Upper lobe of right lung (tissue), 1 donor: ENCODE measurements at places on chromosomes 13 and 19. TPM values are rescaled to one million over a fixed set of nuclear protein-coding genes. Genes with fewer than 3 reads are reported as not detected.

Gene CLEC17A
- not detected for total RNA-seq

- no peaks in the 10 kb centered on the region for H3K36me3 ChIP-seq
- DNase-seq, result no peak
- H3K4me3 ChIP-seq, result no peak overlapping the region
These were observed 19.9 kb downstream of the IFNL3 start for GRCh38 chr19:39224910-39225309.

DNA sequence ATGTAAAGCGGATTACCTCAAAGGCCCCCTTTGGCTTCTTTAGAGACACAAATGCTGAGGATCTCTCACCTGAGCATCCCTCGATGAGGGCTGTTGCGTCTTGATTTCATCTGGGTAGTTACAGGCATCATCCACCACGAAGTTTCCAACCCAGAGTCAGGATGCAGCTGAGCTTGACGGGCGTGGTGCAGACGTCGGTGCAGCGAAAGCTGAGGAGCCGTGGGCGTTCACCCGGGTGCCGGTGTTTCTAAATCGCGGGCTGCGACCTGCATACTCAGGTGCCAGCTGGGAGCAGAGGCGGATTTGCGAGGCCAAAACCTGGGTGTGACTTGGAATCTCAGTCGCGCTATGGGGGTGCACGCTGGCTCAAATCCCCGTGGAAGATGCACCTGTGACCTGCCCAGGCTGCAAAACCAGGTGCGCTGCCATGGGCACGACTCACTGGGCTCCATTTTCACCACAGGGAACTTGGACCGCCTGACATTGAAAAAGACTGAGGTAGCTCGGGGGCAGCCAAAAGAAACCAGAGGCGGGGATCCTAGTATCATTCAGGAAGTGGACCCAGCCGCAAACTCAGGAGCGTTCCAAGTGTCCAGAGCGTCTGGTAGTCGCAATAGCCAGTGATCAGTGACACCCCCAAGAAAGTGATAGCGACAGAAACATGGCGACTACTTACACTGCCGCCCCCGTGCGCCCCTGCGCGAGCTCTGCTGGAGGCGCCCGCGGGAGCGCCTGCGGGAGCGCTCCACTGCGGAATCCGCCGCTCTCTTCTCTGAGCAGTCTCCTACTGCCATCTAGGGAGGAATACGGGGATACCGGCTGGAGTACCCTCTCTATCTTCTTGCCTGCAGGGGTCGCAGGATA, 36.4 kb upstream of the IGFL4 start:
- no peak overlapping the region for H3K27ac ChIP-seq
- no peak for DNase-seq
- no peak overlapping the region for H3K4me3 ChIP-seq
- peaks cover 65% of the 10 kb centered on the region for H3K27me3 ChIP-seq
- peaks cover 8% of the 10 kb centered on the region for H3K4me1 ChIP-seq

- H3K4me3 ChIP-seq, result no peak overlapping the region
- no peak for DNase-seq
- peaks cover 5% of the 10 kb centered on the region for H3K4me1 ChIP-seq
- no peaks in the 10 kb centered on the region for H3K36me3 ChIP-seq
These were observed 28.8 kb upstream of the RCBTB2 start for GRCh38 chr13:48561466-48562235.

- H3K4me3 ChIP-seq, result no peak overlapping the region
- no peak for DNase-seq
- H3K27ac ChIP-seq, result no peak overlapping the region
These were observed 28.4 kb downstream of the ARID3A start for GRCh38 chr19:954272-954671.

- H3K4me1 ChIP-seq, result no peaks in the 10 kb centered on the region
- no peaks in the 10 kb centered on the region for H3K36me3 ChIP-seq
- no peak overlapping the region for H3K27ac ChIP-seq
- no peak overlapping the region for H3K4me3 ChIP-seq
- DNase-seq, result no peak
- peaks cover 17% of the 10 kb centered on the region for H3K27me3 ChIP-seq
These were observed 1.3 kb downstream of the KLK6 start for GRCh38 chr19:50967929-50968715.

- no peaks in the 10 kb centered on the region for H3K4me1 ChIP-seq
- H3K27me3 ChIP-seq, result no peaks in the 10 kb centered on the region
- no peak overlapping the region for H3K27ac ChIP-seq
These were observed 16.4 kb downstream of the SIX5 start for GRCh38 chr19:45752639-45753038.

DNA sequence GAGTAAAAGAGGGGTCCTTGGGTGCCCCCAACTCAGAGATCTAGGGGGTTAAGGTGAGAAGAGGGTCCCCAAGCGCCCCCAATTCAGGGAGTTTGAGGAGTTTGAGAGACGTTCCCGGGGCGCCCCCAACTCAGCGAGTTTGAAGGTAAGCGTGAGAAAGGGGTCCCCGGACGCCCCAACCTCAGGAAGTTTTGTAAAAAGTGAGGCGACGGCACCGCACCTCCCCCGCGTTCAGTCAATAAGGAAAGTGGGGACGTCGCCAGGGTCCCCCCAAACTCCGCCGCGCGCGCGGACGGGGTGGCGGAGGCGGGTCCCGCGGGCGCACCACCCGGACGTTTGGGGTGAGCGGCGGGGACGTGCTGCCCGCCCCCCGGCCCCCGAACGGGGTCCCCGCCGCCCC, 353 bp downstream of the RFX2 start:
- no peaks in the 10 kb centered on the region for H3K27me3 ChIP-seq
- H3K36me3 ChIP-seq, result no peaks in the 10 kb centered on the region
- H3K27ac ChIP-seq, result peak overlapping the region; percentile 83
- peaks cover 13% of the 10 kb centered on the region for H3K4me1 ChIP-seq

DNA sequence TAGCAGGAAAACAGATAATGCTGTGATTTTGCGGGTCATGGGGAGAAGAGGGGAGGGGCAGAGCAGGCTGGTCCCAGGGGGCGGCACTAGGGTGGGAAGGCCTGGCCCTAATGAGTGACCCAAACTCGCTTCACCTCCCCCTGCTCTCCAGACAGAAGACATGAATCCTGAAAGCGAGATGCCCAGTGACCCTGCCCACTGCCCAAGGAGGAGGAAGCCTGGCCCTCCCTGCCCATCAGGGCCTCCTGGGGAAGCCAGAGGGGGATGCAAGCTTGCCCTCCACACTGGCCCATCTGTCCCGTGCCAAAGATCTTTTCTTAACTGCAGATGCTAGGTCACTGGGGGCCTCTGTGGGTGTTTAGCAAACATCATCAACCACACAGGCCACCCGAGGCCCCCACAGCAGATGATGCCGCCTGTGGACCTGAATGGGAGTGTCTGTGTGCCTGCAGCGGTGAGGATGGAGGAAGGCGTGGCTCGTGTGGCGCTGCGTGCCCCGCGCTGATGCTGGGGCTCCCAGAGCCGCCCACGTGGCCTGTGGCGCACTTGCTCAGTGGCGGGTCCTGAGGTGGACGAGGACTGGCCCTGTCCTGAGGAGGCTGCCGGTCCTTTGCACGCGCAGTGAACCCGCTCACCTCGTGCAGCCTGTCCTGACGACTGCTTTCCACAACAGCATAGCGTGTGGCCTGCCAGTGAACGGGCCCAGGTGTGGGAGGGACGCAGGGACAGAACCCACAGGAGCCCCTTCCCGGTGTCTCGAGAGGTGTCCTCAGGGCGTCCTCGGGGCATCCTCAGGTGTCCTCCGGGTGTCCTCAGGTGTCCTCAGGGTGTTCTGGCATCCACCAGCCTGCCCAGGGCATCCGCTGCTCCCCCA, 80.5 kb upstream of the MCF2L start:
- no peak for DNase-seq
- H3K27me3 ChIP-seq, result no peaks in the 10 kb centered on the region
- peaks cover 12% of the 10 kb centered on the region for H3K36me3 ChIP-seq
- H3K27ac ChIP-seq, result no peak overlapping the region
- no peak overlapping the region for H3K4me3 ChIP-seq
- peaks cover 9% of the 10 kb centered on the region for H3K4me1 ChIP-seq

DNA sequence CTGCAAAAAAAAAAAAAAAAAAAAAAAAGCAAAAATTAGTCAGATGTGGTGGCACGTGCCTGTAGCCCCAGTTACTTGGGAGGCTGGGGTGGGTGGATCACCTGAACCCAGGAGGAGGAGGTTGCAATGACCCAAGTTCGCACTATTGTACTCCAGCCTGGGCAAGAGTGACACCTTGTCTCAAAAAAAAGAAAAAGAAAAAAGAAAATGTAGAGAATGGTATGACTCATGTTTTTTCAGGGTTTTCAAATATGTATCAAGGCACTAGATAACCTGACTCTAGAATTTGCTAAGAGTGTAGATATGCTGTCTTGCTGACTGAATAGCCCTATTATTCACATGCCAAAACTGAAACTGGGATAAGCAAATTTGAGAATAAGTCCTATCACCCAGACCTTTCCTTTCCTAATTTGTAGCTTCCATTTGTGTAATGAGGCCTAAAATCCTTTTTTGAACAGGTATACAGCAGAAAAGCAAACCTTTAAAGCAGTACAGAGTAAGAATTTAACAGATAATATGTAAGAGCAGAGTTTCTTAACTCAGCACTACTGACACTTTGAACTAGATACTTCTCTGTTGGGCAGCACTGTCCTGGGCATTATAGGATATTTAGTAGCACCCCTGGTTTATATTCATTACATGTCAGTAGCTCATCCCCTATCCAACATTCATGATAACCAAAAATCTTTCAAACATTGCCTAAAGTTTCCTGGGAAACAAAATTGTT, 108.6 kb downstream of the ELF1 start:
- no peaks in the 10 kb centered on the region for H3K27me3 ChIP-seq
- no peak overlapping the region for H3K4me3 ChIP-seq
- no peak overlapping the region for H3K27ac ChIP-seq
- H3K4me1 ChIP-seq, result no peaks in the 10 kb centered on the region
